MV-4-11 (cell line): ENCODE measurements at places on chromosomes 1 and 21.

DNA sequence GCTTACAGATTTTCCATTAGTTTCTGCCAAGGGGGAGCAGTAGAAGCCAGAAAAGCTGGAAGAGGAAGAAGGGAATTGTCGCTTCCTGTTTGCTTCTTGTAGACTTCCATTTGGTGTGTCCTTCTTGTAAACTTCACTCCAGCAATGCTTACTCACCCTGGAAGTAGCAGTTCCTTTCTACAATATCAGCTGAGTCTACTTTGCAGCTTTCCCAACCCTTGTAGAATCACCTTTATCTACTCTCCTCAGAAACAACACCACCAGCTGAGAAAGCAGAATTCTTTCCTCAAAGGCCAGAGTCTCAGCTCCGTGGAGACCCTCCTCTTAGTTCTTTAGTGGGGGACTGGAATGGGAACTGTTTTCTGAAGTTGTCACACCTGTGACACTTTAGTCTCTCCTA lies 1136.7 kb upstream of the TMPRSS15 start:
- DNase-seq, result no peak

- DNase-seq, result no peak
These were observed 41.7 kb downstream of the ILDR2 start for GRCh38 chr1:166933633-166934032.

DNA sequence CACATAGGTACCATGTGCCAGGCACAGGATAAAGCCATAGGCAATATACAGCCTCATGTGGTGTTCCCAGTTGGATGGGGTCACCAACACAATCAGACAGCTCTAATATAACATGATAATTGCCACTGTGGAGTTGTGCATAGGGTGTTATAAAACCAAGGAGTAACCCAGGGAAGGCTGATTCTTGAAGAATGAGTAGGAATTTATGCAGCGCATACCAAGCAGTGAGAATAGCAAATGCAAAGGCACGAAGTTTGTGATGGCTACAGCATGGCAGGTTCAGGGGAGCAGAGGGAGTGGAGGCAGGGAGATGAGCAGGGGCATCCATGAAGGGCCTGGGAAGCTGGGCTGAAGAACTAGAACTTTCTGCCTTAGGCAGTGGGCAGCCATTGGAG lies 20.4 kb upstream of the SLC2A1 start:
- DNase-seq, result no peak

GRCh38 chr1:28056129-28056925 lies 32.1 kb downstream of the EYA3 start:
- peak; percentile 39 for DNase-seq

DNA sequence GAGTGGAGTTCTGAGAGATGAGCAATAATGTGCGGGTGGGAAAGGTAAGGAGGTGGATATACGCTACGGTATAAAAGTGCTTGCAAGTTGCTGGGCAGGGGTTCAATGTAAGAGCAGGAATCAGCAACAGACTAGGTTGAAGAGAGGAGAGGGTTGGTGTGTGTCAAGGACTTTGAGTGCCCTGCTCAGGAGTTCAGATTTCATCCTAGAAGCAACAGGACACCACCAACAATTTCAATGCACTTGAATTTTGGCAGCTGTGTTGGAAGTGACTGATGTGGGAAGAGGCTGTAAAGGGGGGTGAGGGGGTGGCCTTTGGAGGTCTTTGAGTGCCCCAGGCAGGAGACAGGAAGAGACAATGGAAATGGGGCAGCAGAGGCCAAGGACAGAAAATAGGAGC lies 57.3 kb downstream of the RHOU start:
- no peak for DNase-seq

GRCh38 chr1:214635086-214635485 lies 32.1 kb downstream of the CENPF start:
- DNase-seq, result no peak

DNA sequence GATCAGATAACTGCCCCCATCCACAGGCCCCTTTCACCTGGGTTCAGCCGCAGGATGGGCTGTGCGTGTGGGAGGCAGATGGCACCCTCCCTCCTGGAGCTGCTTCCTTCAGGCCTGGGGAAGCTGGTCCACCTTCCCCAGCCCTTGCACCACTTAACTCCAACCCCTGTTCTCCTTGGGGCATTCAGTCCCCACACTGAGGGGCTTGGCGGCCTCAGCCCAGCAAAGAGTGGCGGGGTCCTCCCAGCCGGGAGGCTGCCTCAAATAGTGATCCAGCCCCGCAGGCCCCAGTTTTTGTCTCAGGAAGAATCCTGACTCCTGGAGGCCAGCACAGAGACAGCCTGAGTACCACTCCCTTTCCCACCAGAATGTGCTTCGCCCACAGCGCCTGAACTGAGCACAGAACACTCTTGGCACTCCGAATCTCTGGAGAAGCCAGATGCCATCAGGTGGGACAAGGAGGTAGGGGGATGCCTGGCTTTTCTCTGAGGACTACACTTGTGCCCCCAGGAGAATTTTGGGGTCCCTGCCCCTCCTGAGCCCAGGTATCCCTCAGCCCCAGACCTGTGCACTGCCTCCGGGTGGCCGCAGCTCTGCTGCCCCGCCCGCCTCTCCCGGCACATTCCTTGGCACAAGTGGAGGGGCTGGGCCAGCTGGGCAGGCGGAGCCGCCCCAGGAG lies 936 bp downstream of the PAQR6 start:
- DNase-seq, result no peak

GRCh38 chr1:47754221-47754620 lies 243.0 kb downstream of the TRABD2B start:
- DNase-seq, result no peak

DNA sequence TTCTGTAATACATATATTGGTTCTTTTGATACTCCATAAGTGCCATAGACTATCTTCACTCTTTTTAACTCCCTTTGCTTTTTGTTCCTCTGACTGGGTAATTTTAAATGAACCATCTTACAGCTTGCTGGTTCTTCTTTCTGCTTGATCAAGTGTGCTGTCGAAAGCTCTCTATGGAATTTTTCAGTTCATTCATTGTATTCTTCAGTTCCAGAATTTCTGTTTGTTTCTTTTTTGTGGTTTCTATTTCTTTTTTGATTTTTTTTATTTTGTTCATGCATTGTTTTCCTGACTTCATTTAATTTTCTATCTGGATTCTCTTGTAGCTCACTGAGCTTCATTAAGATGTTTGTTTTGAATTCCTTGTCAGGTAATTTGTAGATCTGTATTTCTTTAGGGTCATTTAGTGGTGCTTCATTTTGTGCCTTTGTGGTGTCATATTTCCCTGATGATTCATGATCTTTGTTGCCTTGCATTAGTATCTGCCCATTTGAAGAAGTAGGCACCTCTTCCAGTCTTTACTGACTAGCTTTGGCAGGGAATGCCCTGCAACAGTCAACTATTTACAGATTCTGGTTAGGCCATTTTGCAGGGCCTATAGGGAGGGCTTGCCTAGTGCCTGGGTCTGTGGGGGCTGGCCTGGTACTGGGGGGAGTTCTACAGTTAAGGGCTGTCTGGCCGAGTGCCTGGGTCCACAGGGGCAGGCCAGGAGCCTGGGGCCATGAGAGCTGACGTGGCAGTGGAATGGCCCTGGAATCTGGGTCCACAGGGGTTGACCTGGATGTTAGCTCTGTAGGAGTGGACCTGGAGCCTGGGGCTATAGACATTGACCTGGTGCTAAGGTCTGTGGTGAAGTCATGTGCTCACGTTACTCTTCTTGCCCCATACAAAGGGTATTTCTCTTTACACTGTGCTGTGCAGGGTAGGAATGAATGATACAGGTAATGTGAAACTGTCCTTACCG lies 89.7 kb downstream of the MAGI3 start:
- DNase-seq, result no peak

DNA sequence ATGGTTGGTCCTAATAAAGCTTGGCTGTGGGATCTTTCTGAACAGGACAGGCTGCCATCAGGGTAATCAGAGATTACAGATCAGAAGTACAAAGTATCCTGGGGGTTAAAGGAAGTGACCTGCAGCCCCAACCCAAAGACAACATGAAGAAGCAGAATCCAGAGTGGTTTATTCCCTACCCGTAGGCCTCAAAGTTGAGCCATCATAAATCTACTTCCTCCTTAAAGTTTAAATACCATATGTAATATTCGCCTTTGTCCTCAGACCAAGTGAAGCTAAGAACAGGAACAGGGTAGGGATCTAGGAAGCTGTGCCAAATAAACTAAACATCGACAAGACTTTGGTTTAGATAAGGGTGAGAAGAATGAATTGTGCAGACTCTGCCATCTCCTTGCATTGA lies 15.9 kb upstream of the DHX9 start:
- DNase-seq, result peak; percentile 80

GRCh38 chr1:203521074-203521794 lies 27.3 kb downstream of the OPTC start:
- no peak for DNase-seq

- no peak for DNase-seq
These were observed 647.4 kb downstream of the USP25 start for GRCh38 chr21:16377120-16377658.

- no peak for DNase-seq
These were observed 7.2 kb downstream of the APCS start for GRCh38 chr1:159594625-159595405.

DNA sequence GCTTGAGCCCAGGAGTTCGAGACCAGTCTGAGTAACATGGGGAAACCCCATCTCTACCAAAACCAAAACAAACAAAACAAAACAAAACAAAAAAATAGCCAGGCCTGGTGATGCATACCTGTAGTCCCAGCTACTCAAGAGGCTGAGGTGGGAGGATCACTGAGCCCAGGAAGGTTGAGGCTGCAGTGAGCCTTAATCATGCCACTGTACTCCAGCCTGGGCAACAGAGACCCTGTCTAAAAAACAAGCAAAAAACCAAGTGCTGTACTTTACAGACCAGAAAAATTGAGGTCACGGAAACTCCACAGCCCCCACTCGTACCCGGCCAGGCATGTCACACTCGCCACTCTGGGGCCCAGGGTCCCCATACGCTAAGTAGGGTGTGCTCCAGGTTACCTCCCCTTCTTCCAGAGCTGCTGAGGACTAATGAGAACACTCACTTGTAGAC lies 22.9 kb downstream of the ATP2B4 start:
- no peak for DNase-seq

DNA sequence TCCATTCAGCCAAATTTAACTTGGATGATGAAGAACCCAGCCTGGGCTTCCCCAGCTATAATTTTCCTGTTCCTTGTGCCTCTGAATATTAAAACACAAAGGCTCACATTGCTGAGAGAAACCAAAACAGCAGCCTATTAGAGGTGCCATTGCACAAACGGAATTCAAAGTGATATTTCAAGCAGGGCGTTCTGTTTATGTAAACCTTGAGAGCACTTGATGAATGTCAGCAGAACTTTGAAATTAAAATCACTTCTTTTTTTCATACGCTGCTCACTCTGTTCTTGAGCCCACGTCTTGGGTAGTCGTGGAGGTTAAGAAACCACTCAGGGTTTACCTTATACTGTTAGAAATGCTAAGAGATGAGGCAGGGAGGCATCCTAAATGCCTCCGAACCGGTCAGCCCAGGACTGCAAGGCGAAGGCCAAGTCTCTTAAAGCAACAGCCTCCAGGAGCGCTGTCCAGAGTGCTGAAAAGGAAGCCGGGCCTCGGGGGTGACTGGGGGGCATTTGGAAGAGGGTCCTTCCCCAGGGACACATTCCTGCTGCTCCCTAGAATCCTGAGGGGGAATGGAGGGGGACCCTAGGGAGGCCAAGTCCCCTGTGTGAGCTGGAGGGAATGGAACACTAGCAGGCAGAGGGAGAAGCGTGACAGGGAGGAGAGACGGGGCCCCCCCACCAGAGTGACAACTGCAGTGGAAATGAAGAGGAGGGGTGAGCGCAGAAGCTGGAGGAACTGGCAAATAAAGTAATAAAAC lies 154.8 kb upstream of the VAMP3 start:
- DNase-seq, result no peak

DNA sequence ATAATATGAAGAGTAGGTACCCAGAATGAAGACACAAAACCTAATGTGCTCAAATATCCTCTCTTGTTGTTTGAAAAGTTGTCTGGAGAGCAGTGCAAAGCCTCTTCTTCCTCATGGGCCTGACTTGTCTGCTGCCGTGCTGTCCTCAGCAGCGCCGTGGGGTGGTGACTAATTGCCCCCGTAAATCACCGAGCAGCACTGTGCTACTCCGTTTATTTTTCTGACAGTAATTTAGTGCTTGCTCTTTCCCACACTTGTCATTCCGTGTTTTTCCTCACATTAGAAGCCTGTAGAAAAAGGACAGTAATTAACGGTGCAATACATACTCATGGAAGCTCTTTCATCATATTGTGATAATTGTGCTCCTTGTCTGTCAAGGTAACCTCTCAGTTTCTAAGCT lies 114.8 kb upstream of the BARHL2 start:
- no peak for DNase-seq

- no peak for DNase-seq
These were observed 16.3 kb upstream of the AGPAT3 start for GRCh38 chr21:43848771-43849170.

DNA sequence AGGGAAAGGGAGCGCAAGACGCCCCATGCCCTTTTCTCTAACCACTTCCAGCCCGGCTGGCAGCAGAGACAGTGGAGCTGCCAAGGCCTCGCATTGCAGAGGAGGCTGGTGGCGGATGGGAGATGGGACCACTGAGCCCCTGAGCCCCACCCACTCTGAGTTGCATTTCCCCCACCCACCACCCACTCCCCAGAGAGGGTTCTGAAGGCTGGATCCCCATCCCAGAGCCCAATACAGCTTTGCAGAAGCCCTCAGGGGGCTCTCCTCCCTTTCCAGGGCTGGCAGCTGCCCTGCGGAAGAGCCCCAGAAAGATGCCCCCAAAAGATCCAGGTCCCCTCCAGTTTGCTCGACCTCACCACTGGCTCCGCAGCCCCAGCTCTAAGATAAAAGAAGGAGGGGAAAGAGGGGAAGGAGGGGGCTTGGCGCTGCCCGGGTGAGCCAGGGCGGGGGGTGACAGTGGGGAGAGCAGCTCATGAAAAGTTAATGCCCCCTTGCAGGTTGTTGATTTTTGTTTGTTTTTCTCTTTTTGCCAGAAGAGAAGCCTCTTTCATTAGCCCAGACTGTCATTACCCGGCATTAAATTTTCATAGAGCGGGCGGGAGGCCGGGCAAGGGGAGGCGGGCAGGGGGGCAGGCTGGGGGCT lies 38.4 kb upstream of the CASZ1 start:
- DNase-seq, result no peak

- DNase-seq, result peak; percentile 41
These were observed 105.8 kb downstream of the SMYD2 start for GRCh38 chr1:214386747-214387146.

DNA sequence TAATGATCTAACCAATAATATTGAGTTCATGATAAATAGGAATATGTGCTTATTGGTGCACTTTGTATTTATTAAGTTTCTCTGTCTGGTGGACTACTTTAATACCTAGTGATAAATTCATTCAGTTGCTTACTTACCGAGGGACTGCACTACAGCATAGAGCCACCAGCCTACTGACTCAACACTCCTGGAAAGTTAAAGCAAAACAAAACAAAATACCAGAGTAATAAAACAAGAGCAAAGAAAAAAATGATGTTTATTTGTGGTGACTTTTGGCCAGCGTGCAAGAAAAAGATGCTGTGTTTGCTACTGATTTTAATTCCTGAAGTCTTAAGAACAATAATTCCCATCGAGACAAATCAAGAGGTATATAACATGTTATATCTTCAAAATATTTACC lies 586.3 kb downstream of the PLA2G4A start:
- DNase-seq, result no peak

DNA sequence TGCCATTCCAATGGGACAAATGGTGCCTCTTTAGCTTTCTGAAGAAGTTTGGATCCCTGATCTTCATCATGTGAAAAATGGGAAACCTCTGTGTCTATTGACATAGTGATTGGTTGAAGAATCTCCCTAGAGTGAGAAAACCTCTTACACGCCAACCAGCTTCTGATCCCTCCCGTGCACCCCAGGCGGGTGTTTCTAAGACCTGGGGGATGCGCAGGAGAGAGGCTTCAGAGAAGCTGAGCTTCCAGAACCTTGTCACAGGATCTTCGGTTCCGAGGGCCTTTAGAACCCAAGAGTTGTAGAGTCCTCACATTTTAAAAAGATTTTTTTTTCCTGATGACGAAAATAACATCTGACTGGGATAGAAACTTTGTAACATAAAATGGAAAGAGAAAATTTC lies 11.3 kb downstream of the PODN start:
- no peak for DNase-seq
